ENCODE measurements at places on chromosomes 16 and 17.

GRCh38 chr17:50055055-50055425 lies 870 bp upstream of the ITGA3 start:
- no peak for DNase-seq

GRCh38 chr16:81688182-81688581 lies 90.9 kb upstream of the PLCG2 start:
- no peak for DNase-seq

DNA sequence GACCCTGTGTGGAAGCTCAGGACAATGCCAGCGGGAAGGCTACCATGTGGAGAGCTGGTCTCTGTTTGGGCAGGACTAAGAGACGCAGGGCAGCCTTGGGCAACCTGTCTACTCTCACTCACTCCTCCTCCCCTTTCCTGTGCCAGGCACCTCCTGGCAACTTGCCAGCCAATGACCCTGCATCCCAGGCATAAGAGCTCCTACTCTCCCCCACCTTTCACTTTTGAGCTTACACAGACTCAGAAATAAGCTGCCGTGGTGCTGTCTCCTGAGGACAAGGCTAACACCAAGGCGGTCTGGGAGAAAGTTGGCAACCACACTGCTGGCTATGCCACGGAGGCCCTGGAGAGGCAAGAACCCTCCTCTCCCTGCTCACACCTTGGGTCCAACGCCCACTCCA lies 2.6 kb downstream of the HBM start:
- DNase-seq = no peak

DNA sequence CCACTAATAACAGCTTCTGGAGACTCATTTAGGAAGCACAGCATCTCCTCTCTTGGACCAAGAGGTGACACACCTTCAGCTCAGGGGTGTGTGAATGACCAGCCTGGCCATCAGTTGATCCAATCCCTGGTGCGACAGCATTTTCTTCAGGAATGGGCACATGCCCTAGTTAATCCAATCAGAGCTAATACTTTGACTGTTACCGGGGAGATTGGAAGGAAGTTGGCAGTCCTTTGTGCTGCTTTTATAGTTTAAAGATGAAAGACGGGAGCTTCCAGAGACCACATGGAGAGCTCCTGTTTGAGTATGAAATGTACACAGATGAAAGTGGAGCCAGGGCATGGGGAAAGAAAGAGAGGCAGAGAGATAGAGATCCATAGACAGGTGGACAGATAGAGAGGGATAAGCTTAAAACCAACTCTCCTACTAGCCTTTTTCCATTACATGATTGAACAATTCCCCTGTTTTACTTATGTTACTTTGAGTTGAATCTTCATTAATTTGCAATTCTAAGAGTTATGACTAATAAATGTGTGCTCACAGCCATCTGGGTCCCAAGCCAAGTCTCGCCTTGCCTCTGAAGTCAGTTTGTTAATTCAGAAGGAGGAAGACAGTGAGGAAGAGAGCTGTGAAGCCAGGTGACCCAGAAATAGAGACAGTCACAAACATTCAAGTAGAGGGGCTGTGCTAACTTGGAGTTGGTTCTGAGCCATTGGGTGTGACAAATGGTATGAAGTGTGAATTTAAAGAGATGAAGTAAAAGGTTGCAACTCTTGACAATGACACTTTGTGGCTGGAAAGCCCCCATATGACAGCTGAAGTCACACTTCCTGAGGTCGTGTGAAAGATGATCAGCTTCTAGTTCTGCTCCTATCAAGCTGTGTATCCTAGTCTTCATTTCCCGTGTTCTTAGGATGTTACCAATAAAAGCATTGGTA lies 120.0 kb upstream of the GOT2 start:
- no peak for DNase-seq

- peak; percentile 67 for DNase-seq
These were observed 13.2 kb downstream of the AANAT start for GRCh38 chr17:76480632-76481031.

DNA sequence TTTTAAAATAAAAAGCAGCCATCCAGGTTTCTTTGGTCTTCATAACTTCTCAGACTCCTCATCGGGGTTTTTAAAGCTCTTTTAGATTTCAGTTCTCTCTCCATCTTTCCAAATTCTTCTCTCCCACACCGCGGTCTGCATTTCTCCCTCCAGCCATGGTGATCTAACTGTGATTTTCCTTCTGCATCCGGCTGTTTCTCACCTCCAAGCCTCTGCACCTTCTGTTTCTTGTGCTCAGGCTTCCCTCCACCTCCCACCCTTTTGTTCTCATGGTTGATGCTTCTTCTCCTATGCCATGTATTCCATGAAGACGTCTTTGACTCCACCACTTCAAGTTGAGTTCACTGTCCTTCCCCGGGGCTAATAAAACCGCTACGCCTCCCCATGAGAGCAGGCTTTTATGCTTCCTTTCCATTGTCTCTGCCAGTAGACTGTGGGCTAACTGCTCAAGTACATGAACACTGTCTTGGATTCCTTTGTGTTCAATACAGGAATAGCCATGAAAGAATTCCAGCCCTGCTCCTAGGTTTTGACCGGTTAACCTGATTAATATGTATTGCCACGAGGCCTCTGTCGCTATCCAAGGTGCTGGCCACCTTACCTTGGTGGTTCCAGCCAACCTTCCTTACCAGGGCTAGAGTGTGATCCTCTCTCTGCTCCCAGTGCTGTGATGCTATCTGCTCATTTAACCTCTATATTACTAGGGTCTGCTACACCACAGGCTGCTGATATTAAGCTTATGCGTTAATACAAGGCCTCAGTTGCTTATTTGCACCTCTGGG lies 625.1 kb downstream of the HS3ST4 start:
- DNase-seq = no peak

GRCh38 chr17:69503711-69504110 lies 89.2 kb downstream of the MAP2K6 start:
- DNase-seq = no peak

DNA sequence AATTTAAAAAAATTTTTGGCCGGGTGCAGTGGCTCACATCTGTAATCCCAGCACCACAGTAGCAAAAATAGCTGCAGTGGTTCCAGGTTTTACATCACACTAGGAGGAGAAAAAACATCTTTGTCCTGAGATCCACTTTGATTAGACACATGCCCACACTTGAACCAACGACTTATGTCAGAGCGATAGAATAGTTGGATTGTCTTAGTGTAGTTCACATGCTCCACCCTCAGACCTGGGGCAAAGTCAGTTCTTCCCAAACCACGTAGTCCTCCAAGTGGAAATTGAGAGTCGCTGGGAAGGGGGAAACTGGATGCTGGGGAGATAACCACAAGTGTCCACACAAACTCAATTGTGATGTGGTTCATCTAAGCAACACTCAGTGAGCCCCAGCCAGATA lies 11.4 kb upstream of the ITGAM start:
- DNase-seq = no peak

DNA sequence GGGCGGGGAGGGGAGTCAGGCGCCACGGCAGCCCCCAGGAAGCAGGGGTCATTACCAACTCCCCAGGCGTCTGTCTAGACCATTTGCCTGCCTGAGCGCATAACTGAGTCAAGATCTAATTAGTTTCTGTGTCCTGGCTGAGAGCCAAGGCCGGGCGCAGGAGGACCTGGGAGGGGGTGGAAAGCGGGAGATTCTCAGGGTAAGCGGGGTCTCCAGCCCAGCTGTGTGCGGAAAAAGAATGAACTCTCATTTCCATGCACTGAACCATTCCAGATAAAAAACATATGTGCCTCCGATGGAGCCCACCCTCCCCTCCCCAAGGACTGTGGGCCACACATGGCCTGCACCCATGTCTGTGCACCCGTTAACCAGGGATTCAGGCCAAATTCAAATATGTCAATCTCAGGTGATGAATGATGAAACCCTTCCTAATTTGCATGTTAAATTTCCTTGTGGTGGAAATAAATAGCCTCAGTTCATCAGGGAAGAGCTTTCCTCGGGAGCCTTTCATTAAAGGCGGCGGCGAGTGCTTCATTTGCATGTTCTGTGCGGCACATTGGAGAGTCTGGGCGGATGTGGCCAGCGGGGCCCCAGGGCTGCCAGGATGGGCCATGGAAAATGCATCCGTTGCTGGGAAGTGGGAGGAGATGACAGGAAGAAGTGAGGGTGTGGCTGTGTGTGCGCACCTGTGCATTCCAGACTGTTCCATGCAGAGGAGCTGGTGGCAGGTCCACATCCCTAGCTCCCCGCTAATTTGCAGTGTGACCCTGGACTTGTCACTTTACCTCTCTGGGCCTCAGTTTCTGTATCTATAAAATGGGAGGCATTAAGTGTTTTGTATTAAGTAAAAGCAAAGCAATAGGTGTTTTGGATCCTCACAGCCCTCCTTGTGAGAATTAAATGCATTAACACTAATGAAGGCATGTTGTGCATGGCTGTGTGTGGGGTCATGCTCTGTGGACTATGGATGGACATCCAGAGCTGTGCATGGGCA lies 151.1 kb downstream of the SDK2 start:
- DNase-seq = peak; percentile 52

- DNase-seq = no peak
These were observed 512.4 kb upstream of the CDH11 start for GRCh38 chr16:65634291-65634690.

DNA sequence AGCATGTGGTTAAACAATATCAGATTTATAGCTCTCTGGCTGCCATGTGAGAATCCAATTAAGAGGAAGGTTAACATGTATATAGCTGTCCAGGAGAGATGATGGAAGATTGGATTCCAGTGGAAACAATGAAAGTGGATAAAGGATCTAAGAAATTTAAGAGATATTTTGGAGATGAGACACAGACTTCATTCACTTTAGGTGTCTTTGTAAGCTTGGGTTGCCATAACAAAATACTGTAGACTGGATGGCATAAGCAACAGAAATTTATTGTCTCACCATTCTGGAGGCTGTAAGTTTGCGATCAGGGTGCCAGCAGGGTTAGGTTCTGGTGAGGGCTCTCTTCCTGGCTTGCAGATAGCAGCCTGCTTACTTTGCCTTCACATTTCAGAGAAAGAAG lies 155.9 kb upstream of the MYOCD start:
- no peak for DNase-seq

DNA sequence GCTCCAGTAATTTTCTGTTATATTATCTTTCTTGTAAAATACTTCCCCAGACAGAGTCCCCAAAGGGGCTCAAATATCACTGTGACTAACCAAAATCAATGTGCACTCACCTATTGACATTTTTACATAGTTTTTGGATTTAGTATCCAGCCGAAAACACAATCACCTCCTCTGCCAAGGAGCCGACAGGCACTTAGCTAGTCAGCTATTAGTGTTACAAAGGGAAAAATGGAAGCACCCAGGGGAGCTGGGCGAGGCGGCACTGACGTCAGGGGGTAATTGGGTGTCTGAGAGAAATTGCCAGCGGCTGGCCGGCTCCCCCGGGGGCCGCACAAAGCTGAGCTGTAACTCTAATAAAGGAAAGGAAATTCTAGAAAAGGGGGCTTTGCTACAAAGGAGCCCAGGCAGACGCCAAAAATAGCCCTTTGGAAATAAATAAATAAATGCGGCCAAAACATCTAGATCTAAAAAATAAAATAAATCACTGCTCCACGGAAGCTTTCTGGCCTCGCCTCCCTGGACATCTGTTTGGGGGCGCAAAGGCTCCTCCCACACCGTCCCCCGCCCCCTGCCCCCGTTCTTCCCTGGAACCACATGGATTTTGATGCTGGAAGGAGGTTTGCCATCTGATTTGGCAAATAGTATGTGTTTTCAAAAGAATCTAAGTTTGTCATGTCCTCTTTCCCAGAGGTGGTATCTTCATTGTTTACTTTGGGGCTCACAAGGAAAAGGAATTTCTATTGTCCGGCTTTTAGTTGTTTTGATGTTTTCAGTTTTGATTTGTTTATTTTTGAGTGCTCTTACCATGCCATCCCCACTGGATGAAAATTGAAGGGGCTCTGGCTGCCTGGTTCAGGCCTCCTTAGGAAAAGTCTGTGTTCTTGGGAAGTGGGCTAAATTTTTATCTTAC lies 156.7 kb downstream of the ZNF423 start:
- DNase-seq = peak; percentile 68

GRCh38 chr16:22016927-22017326 lies 9.0 kb downstream of the MOSMO start:
- DNase-seq = no peak

Measured in left hindlimb (tissue), 1 donor.